Right lobe of liver (tissue), 6 donors: ENCODE measurements at places on chromosomes 3 and 15. TPM values are rescaled to one million over a fixed set of nuclear protein-coding genes. Genes with fewer than 3 reads are reported as not detected.

- no peak for DNase-seq
- H3K36me3 ChIP-seq: no peaks in the 10 kb centered on the region
- no peaks in the 10 kb centered on the region for H3K27me3 ChIP-seq
- no peak overlapping the region for H3K27ac ChIP-seq
Measured at GRCh38 chr3:31725976-31726375, 193.3 kb downstream of the STT3B start.

- H3K4me3 ChIP-seq: peak within 1 kb of the TSS; percentile 69
- H3K27me3 ChIP-seq: no peaks in the 10 kb centered on the region
- no peaks in the 10 kb centered on the region for H3K36me3 ChIP-seq
- DNase-seq: peak; percentile 96
- H3K27ac ChIP-seq: peak within 1 kb of the TSS; percentile 75
Measured at GRCh38 chr3:126180477-126181397, at the start of gene ALDH1L1. TSS of gene ALDH1L1 (minus strand) at chr3:126180586. CDS start at chr3:126160979, 19,607 bp downstream.

DNA sequence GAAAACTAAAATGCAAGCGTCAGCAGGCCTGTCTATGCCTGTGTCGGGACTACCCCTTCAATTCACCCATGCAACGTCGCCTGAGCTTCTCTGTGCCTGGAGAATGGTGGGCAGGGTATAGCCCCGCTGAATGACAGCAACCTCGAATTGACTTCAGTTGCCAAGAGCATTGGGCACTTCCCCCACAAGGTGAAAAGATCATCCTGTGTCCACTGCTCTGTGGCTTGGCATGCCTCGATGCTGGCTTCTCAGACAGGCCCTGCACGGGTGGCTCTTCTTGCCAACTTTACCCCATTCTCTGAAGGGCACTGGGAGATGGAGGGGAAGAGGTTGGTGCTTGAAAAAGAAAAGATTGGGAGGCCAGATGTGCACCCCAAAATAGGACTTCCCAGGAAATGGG lies 3.3 kb downstream of the SLC6A1 start:
- no peaks in the 10 kb centered on the region for H3K27me3 ChIP-seq
- H3K4me3 ChIP-seq: no peak overlapping the region
- H3K4me1 ChIP-seq: peaks cover 69% of the 10 kb centered on the region
- no peaks in the 10 kb centered on the region for H3K36me3 ChIP-seq
- H3K27ac ChIP-seq: no peak overlapping the region
- no peak for DNase-seq

GRCh38 chr15:71252044-71252739 lies 136.9 kb downstream of the THSD4 start:
- H3K36me3 ChIP-seq: no peaks in the 10 kb centered on the region
- no peak overlapping the region for H3K27ac ChIP-seq
- no peaks in the 10 kb centered on the region for H3K27me3 ChIP-seq

- no peaks in the 10 kb centered on the region for H3K4me1 ChIP-seq
- H3K27me3 ChIP-seq: no peaks in the 10 kb centered on the region
- H3K36me3 ChIP-seq: no peaks in the 10 kb centered on the region
- no peak overlapping the region for H3K4me3 ChIP-seq
- no peak for DNase-seq
Measured at GRCh38 chr3:86257955-86258641, 732.9 kb downstream of the VGLL3 start.

The ERC2 gene
- not detected for total RNA-seq

The SEMA5B gene
- total RNA-seq: 0.34 TPM

The LRRC2 gene
- total RNA-seq: 7.2 TPM

The KLHL6 gene
- 1.7 TPM for total RNA-seq
